ENCODE measurements at places on chromosomes 6 and 20.

DNA sequence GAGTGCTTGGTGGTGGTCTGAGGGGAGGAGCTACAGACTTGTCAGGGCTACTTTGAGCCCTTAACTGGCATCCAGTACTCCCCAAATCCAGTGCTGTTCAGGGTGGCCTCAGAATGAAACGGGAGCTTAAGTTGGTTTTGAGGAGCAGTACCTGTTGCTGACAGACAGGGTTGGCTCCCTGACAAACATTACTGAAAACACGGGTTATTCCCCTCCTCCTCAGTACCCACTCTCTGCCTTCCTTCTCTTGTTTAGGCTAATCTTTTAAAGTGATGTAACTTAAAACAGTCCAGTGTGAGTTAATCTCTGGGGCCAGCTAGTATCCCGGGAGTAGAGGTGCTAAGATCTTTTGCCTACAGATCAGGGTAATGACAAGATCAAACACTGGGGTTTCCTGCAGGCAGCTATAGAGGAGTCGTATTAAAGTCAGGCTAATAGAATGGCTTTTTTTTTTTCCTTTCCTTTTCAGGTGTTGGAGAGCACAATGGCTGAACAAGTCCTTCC is 3.7 kb downstream of the TNFAIP3 start:
- no peak overlapping the region for H3K4me3 ChIP-seq
- H3K27me3 ChIP-seq, result no peaks in the 10 kb centered on the region
- H3K27ac ChIP-seq, result peak overlapping the region; percentile 11
- DNase-seq, result no peak

GRCh38 chr6:163779727-163780284 is 365.3 kb downstream of the QKI start:
- no peak for DNase-seq
- no peaks in the 10 kb centered on the region for H3K36me3 ChIP-seq
- H3K27me3 ChIP-seq, result no peaks in the 10 kb centered on the region
- H3K4me1 ChIP-seq, result no peaks in the 10 kb centered on the region

- no peaks in the 10 kb centered on the region for H3K36me3 ChIP-seq
- H3K27me3 ChIP-seq, result no peaks in the 10 kb centered on the region
- no peak overlapping the region for H3K4me3 ChIP-seq
- no peaks in the 10 kb centered on the region for H3K4me1 ChIP-seq
These were observed 439.9 kb upstream of the RNF217 start for GRCh38 chr6:124522335-124522734.

DNA sequence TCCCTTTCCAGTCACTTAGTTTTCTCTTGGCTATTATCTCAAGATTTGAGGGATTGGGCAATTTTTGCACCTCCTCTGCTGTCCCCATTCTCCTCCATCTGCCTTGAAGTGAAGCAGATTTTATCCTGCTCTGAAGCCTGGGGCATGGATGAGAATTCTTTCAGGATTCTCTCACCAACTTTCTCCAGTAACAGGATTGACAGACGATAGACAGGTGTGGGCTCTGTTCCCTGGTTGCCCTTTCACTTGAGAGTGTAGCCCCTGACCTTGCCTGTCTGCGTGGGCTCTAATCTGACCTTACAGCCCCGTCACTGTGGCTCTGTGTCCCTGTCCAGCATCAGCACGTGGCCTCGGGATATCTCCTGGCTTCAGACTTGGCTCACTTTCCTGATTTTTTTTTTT is 27.1 kb downstream of the CDYL start:
- no peak overlapping the region for H3K27ac ChIP-seq
- H3K36me3 ChIP-seq, result no peaks in the 10 kb centered on the region
- no peaks in the 10 kb centered on the region for H3K4me1 ChIP-seq
- no peaks in the 10 kb centered on the region for H3K27me3 ChIP-seq

GRCh38 chr20:25490656-25491445 is 83.4 kb downstream of the GINS1 start:
- no peaks in the 10 kb centered on the region for H3K4me1 ChIP-seq
- DNase-seq, result no peak
- H3K36me3 ChIP-seq, result peaks cover 4% of the 10 kb centered on the region
- H3K27me3 ChIP-seq, result no peaks in the 10 kb centered on the region
- no peak overlapping the region for H3K27ac ChIP-seq
- H3K4me3 ChIP-seq, result no peak overlapping the region

DNA sequence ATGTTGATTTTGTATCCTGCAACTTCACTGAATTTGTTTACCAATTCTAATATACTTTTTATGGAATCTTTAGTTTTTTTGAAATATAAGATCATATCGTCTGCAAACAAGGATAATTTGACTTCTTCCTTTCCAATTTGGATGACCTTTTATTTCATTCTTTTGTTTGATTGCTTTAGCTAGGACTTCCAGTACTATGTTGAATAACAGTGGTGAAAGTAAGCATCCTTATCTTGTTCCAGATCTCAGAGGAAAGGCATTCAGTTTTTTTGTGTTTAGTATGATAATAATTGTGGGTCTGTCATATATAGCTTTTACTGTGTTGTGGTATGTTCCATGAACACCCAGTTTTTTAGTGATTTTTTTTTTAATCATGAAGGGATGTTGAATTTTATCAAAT is 75.7 kb downstream of the GCLC start:
- no peaks in the 10 kb centered on the region for H3K36me3 ChIP-seq
- H3K27me3 ChIP-seq, result no peaks in the 10 kb centered on the region

DNA sequence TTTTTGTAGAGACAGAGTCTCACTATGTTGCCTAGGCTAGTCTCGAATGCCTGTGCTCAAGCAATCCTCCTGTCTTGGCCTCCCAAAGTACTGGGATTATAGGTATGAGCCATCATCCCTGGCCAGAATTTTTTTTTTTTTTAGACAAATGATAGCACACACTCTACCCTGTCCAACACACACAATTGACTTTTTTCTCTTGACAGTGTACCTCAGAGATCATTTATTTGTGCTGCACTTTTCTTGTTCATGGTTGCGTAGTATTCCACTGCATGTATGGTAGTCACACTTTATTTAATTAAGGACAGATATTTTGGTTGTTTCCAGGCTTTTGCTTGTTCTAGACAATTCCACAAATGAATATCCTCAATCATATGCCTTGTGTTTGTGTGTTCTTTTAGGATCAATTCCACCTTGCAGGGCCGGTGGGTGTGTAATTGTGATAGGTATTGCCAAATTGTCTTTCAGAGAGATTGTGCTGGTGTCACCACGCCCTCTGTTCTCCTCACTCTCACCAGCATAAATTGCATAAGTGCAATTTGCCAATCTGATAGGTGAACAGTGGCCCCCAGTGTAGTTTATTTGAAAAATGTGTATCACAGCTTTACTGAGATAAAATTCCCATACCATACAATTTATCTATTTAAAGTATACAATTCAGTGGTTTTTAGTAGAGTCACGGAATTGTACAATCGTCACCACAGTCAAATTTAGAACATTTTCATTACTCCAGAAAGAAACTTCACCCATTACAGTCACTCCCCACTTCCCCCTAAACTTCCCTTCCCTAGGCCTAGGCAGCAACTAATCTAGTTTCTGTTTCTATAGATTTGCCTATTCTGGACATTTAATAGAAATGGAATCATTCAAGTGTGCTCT is 20.1 kb downstream of the SRC start:
- no peaks in the 10 kb centered on the region for H3K36me3 ChIP-seq
- DNase-seq, result no peak
- no peaks in the 10 kb centered on the region for H3K4me1 ChIP-seq
- H3K27me3 ChIP-seq, result no peaks in the 10 kb centered on the region
- no peak overlapping the region for H3K4me3 ChIP-seq

- no peaks in the 10 kb centered on the region for H3K36me3 ChIP-seq
- no peak for DNase-seq
- H3K4me1 ChIP-seq, result peaks cover 6% of the 10 kb centered on the region
- H3K27me3 ChIP-seq, result no peaks in the 10 kb centered on the region
These were observed 47.5 kb upstream of the TMX4 start for GRCh38 chr20:8067082-8067481.

DNA sequence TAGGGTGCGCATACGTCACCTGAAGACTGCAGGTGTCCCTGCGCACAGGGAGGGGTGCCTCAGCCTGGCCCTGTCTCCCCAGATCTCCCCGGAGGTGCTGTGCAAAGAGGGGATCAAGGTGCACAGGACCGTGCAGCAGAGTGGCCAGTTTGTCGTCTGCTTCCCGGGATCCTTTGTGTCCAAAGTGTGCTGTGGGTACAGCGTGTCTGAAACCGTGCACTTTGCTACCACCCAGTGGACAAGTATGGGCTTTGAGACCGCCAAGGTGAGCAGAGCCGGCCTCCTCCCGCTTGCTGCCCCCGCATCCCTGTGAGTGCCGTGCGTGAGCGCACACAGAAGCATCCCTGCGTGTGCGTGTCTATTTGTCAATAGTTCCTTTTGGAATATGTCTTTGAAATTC is 150.7 kb downstream of the DTNBP1 start:
- H3K4me1 ChIP-seq, result no peaks in the 10 kb centered on the region
- peak; percentile 18 for DNase-seq
- no peaks in the 10 kb centered on the region for H3K27me3 ChIP-seq
- H3K36me3 ChIP-seq, result peaks cover 12% of the 10 kb centered on the region
- H3K27ac ChIP-seq, result no peak overlapping the region
- H3K4me3 ChIP-seq, result no peak overlapping the region

DNA sequence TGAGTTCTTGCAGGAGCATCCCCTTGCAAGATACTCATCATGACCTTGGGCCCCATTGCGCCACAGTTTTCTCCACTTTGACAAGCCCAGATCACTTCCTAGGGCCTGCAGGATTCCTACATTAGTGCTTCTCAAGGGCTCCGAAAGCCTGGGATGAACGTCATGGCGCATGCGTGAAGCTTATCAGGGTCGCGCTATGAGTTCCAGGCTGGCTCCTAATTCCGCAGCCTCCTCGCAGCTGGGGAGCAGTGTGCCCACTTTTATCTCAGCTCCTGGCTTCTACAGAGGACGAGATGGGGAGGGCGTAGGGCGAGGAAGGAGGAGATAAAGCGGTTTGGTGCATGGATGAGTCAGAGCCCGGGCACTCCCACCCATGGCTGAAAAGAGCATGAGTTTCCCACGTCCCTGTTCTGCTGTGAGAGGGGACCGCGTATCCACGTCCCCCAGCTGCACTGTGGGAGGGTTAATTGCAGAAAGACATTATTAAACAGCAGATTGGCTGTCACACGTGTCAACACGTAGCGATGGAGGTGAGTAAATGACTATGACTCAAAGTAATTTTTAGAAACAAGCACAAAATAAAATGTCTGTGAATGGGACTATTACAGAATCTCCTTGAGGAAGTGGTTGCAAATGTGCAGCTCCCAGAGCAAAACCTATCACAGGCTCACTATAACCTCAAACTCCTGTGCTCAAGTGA is 72.9 kb upstream of the DSP start:
- no peaks in the 10 kb centered on the region for H3K27me3 ChIP-seq
- peak overlapping the region; percentile 40 for H3K4me3 ChIP-seq
- H3K36me3 ChIP-seq, result no peaks in the 10 kb centered on the region
- H3K27ac ChIP-seq, result no peak overlapping the region

GRCh38 chr6:14423330-14423729 is 305.8 kb downstream of the CD83 start:
- H3K4me1 ChIP-seq, result no peaks in the 10 kb centered on the region
- no peak overlapping the region for H3K27ac ChIP-seq
- DNase-seq, result no peak
- H3K4me3 ChIP-seq, result no peak overlapping the region
- H3K36me3 ChIP-seq, result no peaks in the 10 kb centered on the region

DNA sequence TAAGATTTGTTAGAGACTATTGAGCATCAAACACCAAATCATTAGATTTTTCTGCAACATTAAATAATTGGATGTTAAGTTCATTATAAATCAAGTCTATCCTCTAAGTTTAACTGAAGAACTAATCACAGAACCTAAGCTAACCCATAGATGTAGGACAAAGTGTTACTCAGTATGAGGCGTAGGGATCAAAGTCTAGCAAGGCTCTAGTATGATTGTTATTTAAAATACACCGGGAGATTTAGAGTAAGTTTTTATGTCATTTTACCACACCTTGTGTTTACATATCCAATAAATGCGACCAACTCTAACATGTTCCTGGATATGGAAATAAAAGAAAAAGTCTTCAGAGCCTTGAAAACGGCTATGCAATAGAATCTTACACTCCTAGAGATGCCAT is 2.6 kb downstream of the ADGB start:
- no peak for DNase-seq
- H3K36me3 ChIP-seq, result no peaks in the 10 kb centered on the region
- no peaks in the 10 kb centered on the region for H3K27me3 ChIP-seq
- H3K27ac ChIP-seq, result no peak overlapping the region
